Astrocyte of the spinal cord (primary cell): ENCODE measurements at places on chromosomes 12 and 14.
A peak's percentile ranks its signal among the peaks of the same experiment; 100 is the strongest.

DNA sequence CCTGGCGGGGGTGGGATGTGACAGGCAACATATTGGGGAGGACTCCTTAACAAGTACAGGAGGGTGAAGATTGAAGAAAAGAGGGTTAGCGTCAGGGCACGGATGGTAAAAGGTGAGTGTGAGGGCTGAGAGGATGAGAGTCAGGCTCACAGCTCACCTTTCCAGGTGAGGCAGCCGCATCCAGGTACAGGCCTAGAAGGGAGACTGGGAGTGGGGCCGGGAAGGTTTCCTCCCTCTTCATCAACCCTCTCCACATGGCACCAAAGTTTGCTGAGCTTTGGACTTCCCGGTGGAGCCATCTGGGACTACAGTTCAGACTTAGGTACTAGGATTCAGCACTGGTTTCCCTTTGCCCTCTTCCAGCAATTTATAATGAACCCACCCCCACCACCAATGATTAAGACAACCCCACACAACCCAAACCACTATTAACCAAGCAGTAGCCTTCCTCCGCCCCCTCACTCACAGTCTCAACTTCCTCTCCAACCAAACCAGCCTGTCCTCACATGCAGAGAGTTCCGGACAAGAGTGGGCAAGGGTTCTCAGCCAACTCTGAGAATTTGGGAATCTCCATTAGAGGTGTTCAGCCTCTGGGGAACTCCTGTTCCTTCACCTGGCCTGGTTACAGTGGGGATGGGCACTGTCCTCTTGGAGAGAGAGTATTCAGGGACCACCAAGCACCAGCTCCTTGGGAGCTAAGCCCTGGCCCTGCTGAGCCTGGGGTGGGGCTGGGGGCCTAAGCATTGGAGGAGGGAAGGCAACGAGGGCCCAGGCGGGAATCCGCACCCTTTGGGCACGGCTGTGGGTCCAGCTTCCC, 2.4 kb upstream of the HOXC4 start:
- DNase-seq = no peak

- no peak for DNase-seq
Measured at GRCh38 chr14:81449576-81449975, 49.5 kb upstream of the STON2 start.

- DNase-seq = peak; percentile 77
Measured at GRCh38 chr14:64720131-64720576, 15.9 kb downstream of the PLEKHG3 start.

DNA sequence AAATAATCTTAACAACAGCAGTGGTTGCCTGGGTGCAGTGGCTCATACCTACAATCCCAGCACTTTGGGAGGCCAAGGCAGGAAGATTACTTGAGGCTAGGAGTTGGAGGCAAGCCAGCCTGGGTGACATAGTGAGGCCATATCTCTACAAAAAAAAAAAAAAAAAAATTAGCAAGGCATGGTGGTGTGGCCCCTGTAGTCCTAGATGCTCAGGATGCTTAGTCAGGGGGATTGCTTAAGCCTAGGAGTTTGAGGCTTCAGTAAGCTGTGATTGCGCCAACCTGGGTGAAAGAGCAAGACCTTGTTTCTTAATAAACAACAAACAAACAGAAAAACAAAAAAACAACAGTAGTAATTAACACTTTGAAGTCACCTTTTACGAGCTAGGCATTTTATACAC, 642 bp upstream of the ACSM4 start:
- DNase-seq = no peak

DNA sequence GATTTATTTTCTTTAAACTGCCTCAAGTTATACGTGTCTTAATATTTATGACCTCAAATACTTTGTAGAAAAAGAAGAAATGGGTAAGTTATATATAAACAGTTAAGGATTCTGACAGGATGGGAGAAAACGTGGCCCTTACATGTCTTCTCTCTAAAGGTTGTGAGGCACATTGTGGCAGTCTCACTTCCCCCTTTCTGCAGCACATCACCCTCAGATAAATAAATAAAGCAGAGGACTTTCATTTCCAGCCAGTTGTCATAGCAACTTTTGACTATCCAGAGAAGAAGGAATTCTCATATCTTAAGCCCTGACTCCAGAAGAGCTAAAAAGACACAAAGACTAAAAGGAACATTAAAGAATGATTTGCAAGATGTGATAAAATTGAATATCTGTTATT, 28.8 kb upstream of the CEP83 start:
- DNase-seq = peak; percentile 5

DNA sequence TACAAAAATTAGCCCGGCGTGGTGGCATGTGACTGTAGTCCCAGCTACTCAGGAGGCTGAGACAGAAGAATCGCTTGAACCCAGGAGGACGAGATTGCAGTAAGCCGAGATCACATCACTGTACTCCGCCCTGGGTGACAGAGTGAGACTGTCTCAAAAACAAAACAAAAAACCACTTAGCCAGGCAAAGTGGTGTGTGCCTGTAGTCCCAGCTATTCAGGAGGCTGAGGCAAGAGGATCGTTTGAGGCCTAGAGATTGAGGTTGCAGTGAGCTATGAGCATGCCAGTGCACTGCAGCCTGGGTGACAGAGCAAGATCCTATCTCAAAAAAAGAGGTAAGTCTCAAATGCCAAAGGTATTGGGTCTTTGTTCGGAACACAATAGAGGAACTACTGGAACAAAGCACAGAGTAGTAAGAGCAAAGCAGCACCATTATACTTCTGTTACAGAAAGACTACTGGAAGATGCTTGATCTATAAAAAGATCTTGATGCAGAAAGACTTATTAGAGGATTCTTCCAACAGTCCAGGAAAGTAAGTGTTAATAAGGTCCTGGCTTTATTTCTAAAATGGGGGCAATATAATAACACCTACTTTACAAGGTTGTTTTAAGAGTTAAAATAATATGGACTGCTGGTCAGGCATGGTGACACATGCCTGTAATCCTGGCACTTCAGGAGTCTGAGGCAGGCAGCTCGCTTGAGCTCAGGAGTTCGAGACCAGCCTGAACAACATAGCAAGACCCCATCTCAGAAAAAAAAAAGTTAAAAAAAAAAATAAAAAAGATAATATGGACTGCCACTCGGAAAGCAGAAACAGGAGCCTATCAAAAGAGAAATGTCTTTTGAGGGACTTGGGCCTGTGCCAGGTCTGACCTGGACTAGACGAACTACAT, 29.9 kb downstream of the BTBD7 start:
- DNase-seq = no peak

- no peak for DNase-seq
Measured at GRCh38 chr12:107129315-107129930, 36.1 kb upstream of the CRY1 start.
